ENCODE measurements at places on chromosomes 1 and 21. TPM values are rescaled to one million over a fixed set of nuclear protein-coding genes. Genes with fewer than 3 reads are reported as not detected.

- peaks cover 2% of the 10 kb centered on the region for H3K36me3 ChIP-seq
- peaks cover 35% of the 10 kb centered on the region for H3K4me1 ChIP-seq
- DNase-seq: no peak
- no peaks in the 10 kb centered on the region for H3K27me3 ChIP-seq
Observed at GRCh38 chr1:44353604-44354003, 1.5 kb downstream of the ERI3 start.

- no peaks in the 10 kb centered on the region for H3K36me3 ChIP-seq
- no peak for DNase-seq
- H3K4me3 ChIP-seq: no peak overlapping the region
- no peak overlapping the region for H3K27ac ChIP-seq
Observed at GRCh38 chr1:168947041-168947440, 159.4 kb upstream of the ATP1B1 start.

DNA sequence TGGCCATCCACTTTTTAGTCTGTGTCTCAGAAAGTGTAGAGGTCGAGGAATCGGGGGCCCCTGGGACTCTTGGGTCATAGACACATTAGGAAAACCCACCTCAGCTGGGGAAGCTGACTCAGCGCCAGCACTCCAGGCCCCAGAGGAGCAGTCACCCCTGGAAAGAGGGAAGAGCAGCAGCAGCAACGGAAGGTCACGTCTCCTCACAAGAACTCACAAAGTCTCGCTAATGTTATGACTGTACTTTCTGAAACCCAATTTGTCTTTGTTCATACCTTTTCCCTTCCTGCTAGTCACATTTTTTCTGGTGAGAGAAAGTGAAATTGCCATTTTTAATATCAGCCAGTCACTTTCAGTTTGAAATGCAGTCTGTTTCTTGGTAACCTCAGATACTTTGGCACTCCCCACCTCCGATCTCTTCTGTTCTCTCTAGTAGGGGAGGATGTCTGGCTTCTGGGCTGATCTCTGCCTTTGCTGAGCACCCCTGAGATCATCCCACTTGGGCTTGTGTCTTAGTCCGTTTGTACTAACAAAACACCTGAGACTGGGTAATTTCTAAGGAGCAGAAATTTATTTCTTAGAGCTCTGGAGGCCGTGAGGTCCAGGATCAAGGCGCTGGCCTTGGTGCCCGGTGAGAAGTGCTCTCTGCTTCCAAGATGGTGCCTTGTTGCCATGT is 6.0 kb upstream of the NLRP3 start:
- H3K27ac ChIP-seq: no peak overlapping the region
- H3K4me1 ChIP-seq: no peaks in the 10 kb centered on the region
- no peak for DNase-seq
- H3K36me3 ChIP-seq: no peaks in the 10 kb centered on the region
- H3K27me3 ChIP-seq: peaks cover 3% of the 10 kb centered on the region

- DNase-seq: no peak
- H3K4me3 ChIP-seq: no peak overlapping the region
- no peak overlapping the region for H3K27ac ChIP-seq
- no peaks in the 10 kb centered on the region for H3K27me3 ChIP-seq
- peaks cover 4% of the 10 kb centered on the region for H3K36me3 ChIP-seq
- H3K4me1 ChIP-seq: peaks cover 35% of the 10 kb centered on the region
Observed at GRCh38 chr1:235401251-235401650, 34.0 kb downstream of the TBCE start.

DNA sequence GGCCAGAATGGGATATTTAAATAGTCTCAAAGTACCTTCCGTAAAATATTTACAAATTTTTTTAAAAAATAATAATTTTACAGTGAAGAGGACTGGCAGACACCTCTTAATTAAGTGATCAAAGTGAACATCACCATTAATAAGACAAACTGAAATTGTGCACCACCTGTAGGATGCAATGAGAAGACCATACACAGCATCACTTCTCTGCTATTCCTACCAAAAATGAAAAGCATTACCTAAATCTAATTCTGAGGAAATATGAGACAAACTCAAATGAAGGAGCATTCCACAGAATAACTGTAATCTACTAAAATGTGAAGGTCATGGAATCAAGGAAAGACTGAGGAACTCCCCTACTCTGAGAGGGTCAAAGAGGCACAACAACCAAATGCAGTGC is 68.2 kb upstream of the PRDX6 start:
- H3K36me3 ChIP-seq: peaks cover 1% of the 10 kb centered on the region
- no peak overlapping the region for H3K27ac ChIP-seq
- peaks cover 17% of the 10 kb centered on the region for H3K4me1 ChIP-seq
- DNase-seq: no peak
- no peak overlapping the region for H3K4me3 ChIP-seq
- H3K27me3 ChIP-seq: no peaks in the 10 kb centered on the region

DNA sequence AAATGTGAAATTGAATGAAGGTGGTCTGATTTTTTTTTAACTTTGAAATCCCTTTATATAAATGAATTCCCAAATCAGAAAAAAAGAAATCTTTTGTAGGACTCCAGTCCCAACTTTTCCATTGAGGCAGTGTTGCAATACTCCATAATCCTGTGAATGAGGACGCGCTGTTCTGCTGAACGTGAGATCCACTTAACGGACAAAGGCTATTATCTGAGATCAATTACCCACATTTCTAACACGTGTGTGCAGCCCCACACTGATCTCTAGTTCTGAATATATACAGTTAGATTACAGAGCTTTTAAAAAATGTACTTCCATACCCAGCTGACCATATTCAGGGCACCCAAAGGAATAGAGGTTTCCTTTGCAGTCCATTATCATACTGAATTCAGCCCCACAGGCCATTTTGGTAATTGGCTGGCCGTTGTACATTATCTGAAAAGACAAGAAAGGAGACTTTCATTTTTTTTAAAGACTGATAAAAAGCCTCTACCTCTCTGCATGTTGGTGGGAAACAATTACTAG is 19.0 kb downstream of the RCC2 start:
- no peak overlapping the region for H3K4me3 ChIP-seq
- no peaks in the 10 kb centered on the region for H3K27me3 ChIP-seq
- no peak for DNase-seq
- peaks cover 42% of the 10 kb centered on the region for H3K36me3 ChIP-seq

The TEX38 gene
- total RNA-seq: not detected

The VHLL gene
- not detected for total RNA-seq

The KRTAP10-9 gene
- not detected for total RNA-seq
